ENCODE measurements at places on chromosomes 6 and 20. TPM values are rescaled to one million over a fixed set of nuclear protein-coding genes. Genes with fewer than 3 reads are reported as not detected.

The METTL24 gene
- not detected for total RNA-seq

The LAMA5 gene
- 63.3 TPM for total RNA-seq

The BPI gene
- not detected for total RNA-seq

The HRH3 gene
- total RNA-seq = not detected

The ACTL10 gene
- total RNA-seq = 15.2 TPM

The GSTA3 gene
- not detected for total RNA-seq

The MYCT1 gene
- not detected for total RNA-seq

The CPXM1 gene
- total RNA-seq = not detected

The SUPT3H gene
- 6.4 TPM for total RNA-seq

The PSMF1 gene
- total RNA-seq = 58.2 TPM

The GABRR1 gene
- total RNA-seq = not detected

The KHDC1L gene
- total RNA-seq = not detected

The DEFB114 gene
- not detected for total RNA-seq

The R3HDML gene
- not detected for total RNA-seq

The CDH4 gene
- total RNA-seq = 3.5 TPM

The KIF25 gene
- total RNA-seq = not detected
